Substantia nigra (tissue), 51 donors: ENCODE measurements at places on chromosomes 1 and 21.
A peak's percentile ranks its signal among the peaks of the same experiment; 100 is the strongest.

DNA sequence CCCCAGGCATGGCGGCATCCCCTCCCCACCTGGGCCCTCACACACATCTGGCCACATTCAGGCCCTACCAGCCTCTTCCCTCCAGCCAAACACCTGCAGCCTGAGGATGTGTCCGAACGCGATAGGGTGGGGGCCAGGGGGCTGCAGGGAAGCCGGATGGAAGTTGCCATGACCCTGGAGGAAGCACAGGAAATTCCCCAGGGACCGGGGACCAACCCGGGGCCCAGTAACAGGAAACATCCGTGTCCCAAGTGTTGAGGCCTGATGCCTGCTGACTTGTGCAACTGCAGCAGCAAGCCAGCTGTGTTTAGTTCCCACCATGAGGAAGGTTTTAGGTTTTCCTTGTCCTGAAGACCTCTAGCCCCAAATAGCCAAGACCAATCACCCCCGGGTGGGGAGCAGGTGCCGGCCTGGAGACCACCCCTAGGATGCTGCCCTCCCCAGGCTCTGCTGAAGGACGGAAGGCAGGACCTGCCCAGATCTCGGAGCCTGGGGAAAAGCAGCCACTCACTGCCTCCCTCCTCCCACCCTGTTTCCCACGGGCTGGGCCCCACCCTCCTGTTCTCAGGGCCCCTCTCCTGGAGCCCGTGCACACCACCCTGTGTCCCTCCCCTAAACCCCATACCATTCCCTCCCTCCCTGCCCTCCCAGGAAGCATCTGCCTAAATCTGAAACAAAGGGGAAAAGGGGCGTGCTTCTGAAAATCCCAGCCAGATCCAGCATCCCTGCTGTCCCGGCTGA, 29.8 kb downstream of the MEGF6 start:
- DNase-seq, result no peak

DNA sequence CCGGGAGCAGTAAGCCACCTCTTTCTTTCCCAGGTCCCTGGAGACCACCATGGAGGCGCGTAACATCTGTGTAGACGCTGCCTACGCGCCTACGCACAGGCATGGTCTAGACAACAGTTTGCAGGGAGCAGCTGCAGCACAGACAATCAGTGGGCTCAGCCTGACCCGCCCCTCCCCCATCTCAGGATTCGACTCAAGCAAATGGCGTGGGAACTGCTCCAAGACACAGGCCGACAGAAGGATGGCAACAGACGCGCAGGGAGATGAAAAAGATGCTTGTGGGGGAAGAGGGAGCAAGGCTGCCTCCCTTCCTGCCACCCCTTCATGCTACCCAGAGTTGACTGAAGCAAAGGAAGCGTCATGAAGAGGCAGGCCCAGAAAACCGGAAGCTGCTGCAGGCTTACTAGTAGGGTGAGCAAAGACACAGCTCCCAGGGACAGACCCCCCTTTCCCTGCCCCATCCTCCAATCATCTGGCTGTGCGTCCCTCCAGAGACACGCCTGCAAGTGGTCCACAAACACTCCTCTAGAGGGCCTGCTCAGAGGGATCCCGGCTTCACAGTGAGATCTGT, 19.5 kb downstream of the STK40 start:
- DNase-seq, result no peak

GRCh38 chr1:228033376-228033775, 26.6 kb downstream of the WNT3A start:
- no peak for DNase-seq

- DNase-seq, result no peak
Observed at GRCh38 chr21:36429947-36430546, 44.9 kb downstream of the CHAF1B start.

- DNase-seq, result no peak
Observed at GRCh38 chr1:185446131-185446530, 129.1 kb upstream of the IVNS1ABP start.

DNA sequence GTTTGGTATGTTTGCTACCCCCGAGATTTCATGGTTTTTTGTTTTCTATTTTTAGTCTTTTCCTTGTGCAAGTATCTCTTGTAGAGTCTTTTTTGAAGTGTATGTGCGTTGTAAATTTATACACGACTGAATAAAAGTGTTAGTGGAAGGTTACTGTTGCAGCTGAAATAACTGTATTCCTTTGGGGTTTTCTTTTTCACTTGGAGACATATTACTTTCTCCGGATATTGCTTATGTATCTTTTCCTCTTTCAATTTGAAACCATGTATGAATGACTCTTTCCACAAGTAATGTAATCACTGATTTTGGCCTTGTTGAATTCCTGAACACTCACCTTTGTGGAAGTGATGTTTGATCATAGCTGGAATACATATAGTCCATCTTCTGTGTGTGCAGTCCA, 956 bp downstream of the URB2 start:
- DNase-seq, result no peak

GRCh38 chr1:158067662-158068061, 74.2 kb downstream of the KIRREL1 start:
- no peak for DNase-seq

DNA sequence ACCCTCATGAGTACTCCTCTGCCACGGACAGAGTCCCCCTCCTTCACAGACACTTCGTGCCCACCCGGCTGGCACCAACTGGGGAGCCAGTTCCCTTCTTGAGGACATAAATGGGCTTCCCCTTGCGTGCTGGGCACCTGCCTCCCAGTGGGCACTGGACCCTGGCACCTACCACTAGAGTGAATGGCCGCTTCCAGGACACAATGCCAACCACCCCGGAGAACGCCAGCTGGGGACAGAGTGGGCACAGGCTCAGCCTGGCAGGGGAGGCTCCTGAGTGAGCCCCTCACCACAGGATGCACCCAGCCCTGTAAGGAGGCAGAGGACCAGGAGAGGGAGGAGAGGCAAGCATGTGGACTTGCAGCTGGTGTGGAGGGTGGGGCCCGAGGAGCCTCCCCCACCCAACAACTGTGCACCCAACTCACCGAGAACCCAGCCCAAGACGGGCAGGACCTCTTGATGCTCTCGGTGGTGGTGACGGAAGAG, 1.0 kb downstream of the ENTREP3 start:
- peak; percentile 65 for DNase-seq

DNA sequence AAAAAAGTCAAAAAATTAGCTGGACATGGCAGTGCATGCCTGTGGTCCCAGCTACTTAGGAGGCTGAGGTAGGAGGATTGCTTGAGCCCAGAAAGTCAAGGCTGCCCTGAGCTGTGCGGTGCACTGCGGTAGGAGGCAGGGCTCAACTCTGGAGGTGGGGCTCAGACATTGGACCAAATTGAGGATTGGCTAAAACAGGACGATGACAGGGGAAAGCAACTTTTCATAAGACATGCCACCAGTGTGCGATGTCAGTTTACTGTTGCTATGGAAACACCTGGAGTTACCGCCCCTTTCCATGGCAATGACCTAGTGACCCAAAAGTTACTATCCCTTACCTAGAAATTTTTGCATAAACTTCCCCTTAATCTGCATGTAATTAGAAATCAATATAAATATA, 85.3 kb downstream of the DISP3 start:
- DNase-seq, result no peak

- no peak for DNase-seq
Observed at GRCh38 chr1:95994643-95995042, 726.9 kb upstream of the PTBP2 start.

GRCh38 chr1:8632102-8632501, 185.3 kb downstream of the RERE start:
- no peak for DNase-seq

DNA sequence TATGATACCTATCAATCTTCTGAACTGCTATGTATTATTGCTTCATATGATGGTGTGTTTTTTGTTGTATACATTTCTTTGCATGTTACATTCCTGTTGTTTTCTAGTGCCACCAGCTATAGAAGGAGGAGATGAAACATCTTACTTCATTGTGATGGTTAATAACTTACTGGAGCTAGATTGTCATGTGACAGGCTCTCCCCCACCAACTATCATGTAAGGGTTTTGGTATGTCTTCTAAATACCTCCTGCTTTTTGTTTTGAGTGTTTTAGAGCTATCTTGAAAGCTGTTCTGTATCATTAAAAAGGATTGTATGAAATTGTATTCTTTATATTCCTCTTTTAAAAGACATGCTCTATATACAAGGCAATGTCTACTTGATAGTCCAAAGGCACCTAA, 282.7 kb downstream of the HMCN1 start:
- no peak for DNase-seq

DNA sequence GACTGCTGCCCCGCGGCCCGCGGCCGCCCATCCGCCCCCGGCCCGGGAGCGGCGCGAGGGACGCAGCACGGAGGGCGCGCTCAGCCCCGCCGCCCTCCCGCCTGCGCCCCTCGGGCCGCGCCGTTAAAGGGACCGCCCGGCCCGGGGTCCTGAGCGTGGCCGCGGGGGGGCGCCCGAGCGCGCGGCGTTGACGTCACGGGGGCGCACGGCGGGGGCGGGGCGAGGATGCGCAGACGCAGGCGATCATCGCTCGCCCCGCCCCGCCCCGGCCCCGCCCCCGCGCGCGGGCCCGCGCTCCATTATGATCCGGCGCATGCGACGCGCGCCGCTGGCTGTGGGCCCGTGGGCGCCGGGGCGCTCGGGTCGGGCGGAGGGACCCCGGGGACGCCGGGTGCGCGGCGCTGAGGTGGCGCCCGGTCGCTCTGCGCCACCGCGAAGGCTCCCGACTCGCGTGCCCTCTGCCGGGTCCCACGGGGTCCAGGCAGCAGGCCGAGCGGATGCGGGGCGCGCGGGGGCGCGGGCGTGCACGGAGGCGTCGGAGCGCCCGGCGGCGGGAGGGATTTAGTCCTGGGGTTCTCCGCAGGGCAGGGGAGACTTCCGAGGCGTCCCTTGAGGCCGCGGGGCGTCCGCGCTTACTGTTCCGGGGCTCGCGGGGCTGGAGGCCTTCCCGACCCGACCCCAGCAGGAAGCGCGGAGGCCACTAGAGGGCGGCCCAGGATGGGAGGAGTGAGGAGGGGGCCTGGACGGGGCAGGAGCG, at the start of gene DVL1:
Gene DVL1 (minus strand): TSS at position 163 of the 757 bp plus-strand sequence. CDS start 353 bp downstream, outside the sequence.
- DNase-seq, result no peak

DNA sequence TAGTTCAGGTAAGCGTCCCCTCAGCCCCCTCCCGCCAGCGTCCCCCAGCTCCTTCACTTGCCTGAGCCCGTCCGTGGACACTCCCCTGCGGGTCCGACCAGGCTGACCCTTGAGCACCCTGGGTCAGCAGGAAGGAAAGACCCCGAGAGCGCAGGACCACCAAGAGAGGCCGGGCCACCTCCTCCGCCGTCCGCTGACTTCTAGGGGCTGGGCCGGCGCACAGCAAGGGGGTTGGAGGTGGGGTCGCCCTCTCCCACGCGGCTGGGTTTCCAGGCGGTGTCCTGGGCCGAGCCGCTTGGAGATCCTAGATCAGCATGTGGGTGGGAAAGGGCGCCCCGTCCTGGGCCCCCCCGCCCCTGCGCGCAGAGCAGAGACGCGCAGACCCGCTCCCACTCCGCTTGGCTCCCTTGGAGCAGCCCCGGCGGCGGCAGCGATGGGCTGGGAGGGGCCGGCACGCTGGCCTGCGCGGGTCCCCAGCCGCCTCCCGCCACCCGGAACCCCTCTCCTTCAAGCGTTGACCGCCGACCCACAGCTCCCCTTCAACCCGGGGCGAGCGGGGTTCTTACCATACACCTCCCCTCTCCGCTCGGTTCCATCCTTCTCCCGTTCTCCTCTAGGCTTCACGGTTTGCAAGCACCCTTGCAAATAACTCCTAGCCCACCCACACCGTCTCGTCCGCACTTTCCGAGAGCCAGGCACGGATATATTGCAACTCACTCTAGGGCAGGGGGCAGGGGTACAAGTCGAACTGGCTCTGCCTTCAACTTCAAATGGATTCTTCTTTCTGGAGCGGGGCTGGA, 7.5 kb downstream of the KNCN start:
- no peak for DNase-seq
